ENCODE measurements at places on chromosomes 7 and 10.

GRCh38 chr10:49141541-49142332, 7.9 kb upstream of the FAM170B start:
- no peak for DNase-seq

GRCh38 chr7:140455743-140456142, 23.6 kb downstream of the MKRN1 start:
- DNase-seq, result no peak

DNA sequence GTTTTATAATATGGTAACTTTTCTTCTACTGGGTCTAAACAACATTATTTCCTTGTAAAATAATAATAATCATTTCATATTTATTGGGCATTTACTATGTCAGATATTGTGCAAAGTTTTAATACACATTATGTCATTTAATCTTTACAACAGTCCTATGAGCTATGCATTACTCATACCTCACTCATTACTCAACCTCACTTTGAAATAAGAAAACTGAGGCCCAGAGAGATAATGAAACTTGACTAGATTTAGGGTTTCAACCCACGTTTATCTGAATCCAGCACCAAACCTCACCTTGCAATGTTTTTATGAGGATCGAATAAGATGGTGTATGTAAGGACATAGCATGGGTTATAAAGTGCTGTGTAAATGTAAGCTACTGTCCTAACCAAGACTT, 153.2 kb upstream of the SLC13A1 start:
- no peak for DNase-seq

- no peak for DNase-seq
These were observed 609.9 kb downstream of the CCSER2 start for GRCh38 chr10:84938117-84938905.

DNA sequence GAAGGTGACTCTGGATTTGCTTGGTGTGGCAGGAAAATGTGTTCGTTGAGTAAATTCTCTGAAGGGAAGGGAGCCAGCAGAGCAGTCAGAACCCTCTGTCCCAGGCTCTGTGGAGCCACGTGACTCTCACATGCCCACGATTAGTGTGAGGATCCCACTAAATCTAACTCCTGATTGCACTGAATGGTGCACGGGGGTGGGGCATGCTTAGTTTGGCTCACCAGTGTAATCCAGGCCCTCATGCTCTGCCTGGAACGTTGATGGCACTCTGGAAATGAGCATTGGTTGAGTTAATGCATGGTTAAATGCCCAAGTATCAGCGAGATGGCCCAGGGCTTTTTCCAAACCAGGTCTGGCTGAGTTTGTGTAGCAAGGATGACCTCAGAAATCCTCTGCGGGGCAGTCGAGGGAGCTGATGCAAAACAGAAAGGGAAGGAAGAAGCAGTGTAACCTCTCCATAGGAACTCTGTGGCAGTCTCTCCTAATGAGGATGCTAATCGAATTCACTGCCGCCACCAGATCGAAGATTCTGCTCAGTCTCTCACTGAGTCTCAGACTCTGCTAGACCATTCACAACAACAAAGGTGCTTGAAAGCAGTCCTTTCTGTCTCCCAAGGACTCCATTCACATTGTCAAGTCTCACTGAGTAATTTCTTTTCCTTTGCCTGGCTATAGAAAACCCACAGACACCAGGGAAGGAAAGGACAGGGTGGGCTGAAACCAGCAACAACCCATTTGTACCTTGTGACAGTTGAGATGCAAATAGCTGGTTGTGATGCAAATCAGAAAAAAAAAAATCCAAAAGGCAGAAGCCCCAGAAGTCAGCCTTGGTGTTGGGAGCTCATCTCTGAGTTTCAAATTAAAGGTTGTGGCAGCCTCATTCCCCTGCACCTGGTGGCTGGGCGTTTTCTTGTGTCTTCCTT, 98.1 kb downstream of the C10orf105 start:
- no peak for DNase-seq

GRCh38 chr7:50282813-50283605, 21.5 kb upstream of the IKZF1 start:
- DNase-seq, result no peak

DNA sequence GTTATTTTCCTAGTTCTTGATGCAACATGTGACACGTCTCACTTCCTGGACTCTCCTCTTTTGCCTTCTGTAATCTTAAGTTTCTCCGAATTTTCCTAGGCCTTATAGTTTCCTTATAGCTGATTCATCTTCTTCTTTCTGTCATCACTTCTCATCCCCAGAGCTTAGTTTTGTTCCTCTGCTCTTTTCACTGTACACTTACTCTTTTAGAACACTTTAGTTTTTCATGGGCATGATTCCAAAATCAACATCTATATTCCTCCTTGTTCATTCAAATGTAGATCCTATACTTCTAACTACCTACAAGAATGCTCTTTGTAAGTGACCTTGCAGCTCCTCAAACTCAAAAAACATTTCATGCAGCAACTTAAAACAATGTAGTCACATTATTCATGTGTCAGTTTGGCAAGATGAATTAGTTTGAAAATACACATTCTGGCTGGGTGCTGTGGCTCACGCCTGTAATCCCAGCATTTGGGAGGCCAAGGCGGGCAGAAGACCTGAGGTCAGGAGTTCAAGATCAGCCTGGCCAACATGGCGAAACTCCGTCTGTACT, 13.1 kb upstream of the SLC26A3 start:
- no peak for DNase-seq

GRCh38 chr10:95121904-95122303, 52.6 kb upstream of the CYP2C8 start:
- DNase-seq, result no peak

DNA sequence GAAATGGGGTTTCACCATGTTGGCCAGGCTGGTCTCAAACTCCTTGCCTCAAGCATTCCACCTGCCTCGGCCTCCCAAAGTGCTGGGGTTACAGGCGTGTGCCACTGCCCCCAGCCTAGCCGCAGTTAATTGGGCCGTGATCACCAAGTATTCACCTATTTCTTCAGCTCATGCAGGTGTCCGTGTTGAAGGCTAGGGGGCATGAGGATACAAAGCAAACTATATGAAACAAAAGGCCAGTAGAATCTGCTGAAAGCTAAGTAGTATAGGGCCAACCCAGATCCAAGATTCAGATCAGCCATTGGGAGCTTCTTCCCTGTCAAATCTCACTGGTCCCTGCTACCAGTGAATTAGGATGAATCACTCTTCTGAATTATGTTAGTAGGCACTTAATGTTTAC, 73.4 kb downstream of the LRRC4 start:
- DNase-seq, result no peak

- DNase-seq, result no peak
These were observed 22.2 kb downstream of the PITRM1 start for GRCh38 chr10:3150366-3150765.

DNA sequence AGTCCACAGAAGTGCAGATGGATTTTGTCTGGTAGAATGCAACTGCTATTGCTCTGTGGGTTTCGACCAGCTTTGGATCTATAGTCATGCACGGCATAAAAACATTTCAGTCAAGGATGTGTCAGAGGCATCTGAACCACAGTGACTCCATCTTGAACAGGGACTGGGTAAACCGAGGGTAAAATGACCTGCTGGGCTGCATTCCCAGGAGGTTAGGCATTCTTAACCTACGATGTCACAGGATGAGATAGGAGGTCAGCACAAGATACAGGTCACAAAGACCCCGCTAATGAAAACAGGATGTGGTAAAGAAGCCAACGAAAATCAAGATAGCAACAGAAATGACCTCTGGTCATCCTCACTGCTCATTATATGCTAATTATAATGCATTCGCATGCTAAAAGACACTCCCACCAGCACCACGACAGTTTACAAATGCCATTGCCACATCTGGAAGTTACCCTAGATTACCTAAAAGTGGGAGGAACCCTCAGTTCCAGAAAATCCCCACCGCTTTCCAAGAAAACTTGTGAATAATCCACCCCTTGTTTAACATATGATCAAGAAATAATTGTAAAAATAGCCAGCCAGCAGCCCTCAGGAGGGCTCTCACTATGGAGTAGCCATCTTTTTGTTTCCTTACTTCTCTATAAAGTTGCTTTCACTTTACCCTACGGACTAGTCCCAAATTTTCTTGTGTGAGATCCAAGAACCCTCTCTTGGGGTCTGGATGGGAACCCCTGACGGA, 50.7 kb upstream of the CPXM2 start:
- DNase-seq, result no peak

- DNase-seq, result no peak
These were observed 757.0 kb upstream of the C7orf33 start for GRCh38 chr7:147833557-147833956.

DNA sequence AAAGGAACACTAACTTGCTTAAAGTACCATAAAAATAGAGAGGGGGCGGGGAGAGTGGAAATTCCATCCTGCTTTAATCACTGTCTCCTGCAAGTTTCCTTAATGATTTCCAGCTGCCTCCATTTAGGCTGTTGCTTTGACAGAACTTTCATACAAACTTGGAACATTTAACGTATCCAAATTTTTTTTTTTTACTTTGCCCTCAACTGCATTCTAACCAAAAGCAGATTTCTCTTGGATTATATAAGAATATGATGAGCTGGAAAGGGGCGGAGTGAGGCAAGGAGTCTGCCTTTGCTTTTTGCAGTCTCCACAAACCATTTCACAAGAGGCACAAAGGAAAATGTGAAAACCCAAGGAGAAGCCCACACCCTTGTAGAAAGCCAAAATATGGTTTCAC, 46.6 kb upstream of the COL1A2 start:
- DNase-seq, result no peak

DNA sequence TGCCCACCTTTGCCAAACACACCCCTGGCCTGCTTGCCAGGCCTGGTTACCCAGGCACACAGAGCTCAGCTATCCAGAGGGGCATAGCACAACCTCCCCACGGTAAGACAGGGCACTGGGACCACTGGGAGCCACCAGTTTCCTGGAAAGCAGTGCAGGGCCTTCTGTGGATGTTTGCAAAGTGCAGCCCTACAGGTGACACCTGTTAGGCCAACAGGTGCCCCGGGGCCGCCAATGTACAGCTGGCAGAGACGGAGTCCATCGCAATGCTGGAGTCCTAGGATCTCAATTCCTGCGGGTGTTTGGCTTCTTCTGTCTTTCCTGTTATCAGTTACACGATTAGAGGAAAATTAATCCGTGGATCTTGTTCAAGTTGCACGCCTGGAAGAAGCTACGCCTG, 94.9 kb downstream of the NPTX2 start:
- no peak for DNase-seq

GRCh38 chr7:38057829-38058228, 120.2 kb upstream of the STARD3NL start:
- DNase-seq, result no peak

DNA sequence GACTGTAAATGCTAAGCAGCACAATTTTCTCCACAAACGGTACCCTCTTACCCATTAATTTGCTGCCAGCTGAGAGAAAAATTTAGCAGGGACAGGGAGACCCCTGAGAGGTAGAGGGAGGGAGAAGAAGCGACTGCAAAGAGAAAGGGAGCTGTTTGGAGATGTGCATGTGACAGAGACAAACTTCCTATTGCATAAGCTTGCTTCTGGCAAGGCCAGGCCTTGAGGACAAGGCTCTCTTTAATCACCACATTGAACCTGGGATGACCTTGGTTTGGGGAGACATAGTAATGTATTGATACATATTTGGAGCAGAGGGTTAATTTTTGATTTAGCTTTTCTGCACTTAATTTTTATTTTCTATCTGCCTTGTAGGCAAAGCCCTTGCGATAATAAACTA, 31.1 kb upstream of the HIBADH start:
- no peak for DNase-seq

- no peak for DNase-seq
These were observed 114.2 kb downstream of the PRKAG2 start for GRCh38 chr7:151762583-151763245.

- no peak for DNase-seq
These were observed 20.2 kb upstream of the HPS1 start for GRCh38 chr10:98466861-98467505.

GRCh38 chr7:1637155-1637554, 32.9 kb upstream of the ELFN1 start:
- DNase-seq, result no peak

DNA sequence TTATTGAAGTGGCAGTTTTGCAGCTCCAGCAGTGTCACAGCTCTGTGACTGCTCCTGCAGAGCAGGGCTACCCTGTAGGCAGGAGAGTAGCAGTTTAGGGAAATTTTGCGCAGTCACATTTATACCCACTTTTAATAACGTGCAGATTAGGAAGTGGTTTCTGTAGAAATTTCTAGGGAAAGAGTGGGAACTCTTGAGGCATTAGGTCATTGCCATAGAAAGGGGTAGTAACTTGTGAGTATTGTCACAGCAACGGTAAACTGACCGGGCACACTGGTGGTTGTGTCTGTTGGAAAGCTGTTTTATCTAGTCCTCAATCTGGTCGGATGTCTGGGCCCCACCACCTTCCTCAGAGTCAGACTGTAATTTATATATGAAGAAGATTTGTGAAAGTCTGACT, 51.9 kb downstream of the CDC14C start:
- DNase-seq, result no peak

GRCh38 chr7:130090745-130091532, 20.6 kb downstream of the KLHDC10 start:
- DNase-seq, result no peak

- no peak for DNase-seq
These were observed 467.1 kb downstream of the PARD3 start for GRCh38 chr10:34348021-34348420.

DNA sequence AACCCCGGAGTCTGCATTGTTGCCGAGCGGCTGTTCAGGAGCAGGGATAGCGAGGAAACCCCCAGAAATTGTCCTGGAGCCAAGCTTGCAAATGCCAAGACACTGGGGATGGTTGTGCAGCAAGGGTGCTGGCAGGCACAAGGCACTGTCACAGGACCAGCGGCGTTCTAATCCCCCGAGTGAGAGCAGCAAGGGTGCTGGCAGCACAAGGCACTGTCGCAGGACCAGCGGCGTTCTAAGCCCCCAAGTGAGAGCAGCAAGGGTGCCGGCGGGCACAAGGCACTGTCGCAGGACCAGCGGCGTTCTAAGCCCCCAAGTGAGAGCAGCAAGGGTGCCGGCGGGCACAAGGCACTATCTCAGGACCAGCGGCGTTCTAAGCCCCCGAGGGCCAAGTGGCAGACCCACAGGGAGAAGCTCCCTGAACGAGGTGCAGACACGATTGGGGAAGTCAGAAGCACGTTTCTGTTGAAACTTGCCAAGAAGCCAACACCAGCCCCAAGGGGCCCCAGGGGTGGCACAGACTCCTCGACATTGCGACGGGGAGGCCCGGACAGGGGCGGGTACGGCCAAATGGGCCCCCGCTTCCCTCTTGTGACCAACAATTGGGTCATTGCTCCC, 40.4 kb upstream of the INPP5A start:
- DNase-seq, result no peak

- no peak for DNase-seq
These were observed 66.0 kb upstream of the SHH start for GRCh38 chr7:155878250-155878649.
